Stimulated activated CD8-positive, alpha-beta memory T cell treated with anti-CD3 and anti-CD28 coated beads, Interleukin-4, amount 100 ng/mL, for 1 hour (primary cell): ENCODE measurements at places on chromosomes 1 and 21.

DNA sequence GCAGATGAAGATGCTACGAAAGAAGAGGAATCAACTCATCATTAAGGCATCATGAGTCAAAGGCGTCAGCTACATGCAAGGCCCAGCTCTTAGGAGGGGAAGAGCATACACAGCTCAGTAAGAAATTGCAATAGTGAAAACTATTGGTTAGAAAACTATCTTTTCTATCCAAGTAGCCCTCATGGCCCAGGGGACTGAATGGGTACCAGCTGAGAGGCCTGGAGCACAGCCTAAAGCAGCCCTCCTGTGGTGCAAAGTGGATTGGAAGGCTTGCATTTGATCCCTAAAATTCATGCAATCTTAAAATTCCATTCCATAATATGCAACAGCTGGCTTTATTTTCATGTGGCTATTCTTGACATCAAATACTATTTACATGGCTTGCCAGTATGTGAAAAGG is 251.8 kb upstream of the USP24 start:
- no peak for DNase-seq

- no peak for DNase-seq
Measured at GRCh38 chr1:82466416-82466815, 665.7 kb downstream of the ADGRL2 start.

DNA sequence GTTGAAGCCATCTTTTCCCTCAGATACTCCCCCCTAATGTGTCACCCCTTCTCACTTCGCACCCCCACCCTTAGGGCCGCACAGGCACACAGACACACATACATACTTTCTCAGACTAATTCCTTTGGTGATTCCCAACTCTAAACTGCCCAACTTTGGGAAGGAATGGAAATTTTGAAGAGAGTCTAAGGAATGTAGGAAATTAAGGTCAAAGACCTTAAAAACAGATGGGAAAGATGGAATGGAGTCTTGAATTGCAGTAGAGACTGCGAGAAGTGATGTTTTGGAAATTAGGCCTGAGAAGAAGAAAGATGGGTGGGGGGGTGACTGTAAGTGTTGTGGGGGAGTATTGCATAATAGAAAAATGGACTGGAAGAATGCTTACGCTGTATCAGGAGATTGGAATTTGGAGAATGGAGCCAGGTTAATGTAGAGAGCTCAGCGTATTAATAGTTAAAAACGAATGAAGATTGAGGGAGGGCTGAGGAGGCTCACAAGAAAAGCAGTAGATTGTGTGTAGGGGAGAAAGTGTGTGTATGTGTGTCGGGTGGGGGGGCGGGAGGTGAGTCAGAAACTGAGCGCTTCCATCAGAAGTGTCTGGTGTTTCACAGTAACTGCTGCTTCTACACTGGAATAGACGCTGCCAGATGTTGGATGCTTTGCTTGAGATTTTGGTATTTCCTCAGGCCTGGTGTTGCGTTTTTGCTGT is 1.7 kb downstream of the PIP5K1A start:
- no peak for DNase-seq

- DNase-seq: no peak
Measured at GRCh38 chr21:37098751-37099150, 25.7 kb downstream of the TTC3 start.

- DNase-seq: no peak
Measured at GRCh38 chr1:230824919-230825721, 43.2 kb downstream of the C1orf198 start.

DNA sequence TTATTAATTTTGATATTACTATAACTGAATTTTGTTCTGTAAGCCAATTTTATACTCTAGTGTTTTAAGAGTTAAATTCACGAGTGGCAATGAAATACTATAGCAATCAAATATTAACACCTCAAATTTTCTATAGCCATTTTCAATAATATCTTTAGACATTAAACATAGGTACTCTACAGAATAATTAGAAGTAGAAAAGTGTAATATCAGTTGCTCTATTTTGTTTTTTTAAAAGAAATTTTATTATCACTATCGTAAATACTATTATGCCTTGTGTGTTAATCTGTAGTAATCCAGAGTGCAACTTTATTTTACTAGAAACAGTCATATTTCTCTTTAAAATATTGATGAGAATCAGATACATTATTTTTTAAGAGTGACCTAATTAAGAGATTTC is 691.2 kb downstream of the USP25 start:
- no peak for DNase-seq

DNA sequence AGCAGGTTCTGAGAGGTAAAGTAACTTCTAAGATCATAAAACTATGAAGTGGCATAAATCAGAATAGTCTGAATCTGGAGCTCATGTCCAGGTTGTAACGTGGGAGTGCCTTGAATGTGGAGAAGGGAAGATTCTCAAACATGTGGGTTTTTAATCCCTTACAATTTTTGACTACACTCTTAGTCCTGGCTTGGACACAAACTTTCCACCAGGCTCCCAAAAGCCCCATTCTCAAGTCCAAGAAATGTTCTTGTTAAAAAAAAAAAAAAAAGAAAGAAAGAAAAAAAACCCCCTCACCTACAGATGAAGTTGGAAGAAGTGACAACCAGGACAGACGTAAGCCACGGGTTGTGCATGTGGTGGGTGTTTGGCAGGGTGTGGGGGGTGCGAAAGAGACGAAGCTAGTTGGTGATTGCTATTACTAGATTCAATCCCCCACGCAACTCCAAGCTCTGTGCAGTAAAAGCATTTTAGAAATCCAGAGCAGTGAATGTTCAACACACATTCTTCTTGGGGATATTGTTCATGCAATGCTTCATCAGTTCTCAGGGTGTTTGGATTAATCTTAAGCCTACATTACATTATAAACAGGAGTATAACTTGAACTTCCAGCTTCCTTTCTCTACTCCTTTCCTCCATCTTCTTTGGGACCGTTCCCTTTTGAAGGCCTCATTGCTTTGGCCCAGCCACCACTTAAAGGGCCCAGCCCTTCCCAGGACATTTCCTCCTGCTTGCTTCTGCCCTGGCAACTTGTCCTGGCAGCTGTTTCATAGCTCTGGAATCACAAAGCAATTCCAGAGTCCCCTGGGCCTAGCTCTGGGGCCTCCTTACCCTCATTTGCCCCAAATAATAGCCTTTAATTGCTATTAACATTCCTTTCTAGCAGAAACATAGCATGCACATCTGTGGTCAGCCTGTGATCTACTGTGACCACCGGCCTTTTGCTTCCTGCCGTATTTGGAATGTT is 41.8 kb downstream of the PHC2 start:
- DNase-seq: no peak
